Tibial nerve (tissue), 4 donors: ENCODE measurements at places on chromosomes 7 and 10.
A peak's percentile ranks its signal among the peaks of the same experiment; 100 is the strongest.

- DNase-seq = no peak
Measured at GRCh38 chr7:41501466-41501865, 201.4 kb downstream of the INHBA start.

DNA sequence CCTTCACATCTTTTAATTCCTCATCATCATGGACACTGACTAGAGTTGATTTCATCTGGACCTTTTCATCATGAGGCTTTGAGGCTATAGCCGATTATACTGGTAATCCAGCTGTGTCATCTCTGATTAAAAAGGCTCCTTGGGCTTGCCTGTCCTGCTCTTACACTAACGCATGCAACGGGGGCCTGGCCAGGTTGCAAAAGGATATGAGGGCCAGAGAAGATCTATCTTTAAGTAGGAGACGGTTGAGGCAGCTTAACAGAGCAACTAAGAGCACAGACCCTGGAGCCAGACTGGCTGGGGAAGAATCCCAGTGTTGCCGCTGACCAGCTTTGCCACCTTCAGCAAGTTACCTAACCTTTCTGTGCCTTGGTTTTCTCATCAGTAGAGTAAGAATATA, 211.5 kb downstream of the PTEN start:
- no peak for DNase-seq

GRCh38 chr7:49091519-49091918, 167.2 kb downstream of the CDC14C start:
- DNase-seq = no peak

GRCh38 chr7:3463696-3464095, 162.6 kb downstream of the SDK1 start:
- DNase-seq = no peak

DNA sequence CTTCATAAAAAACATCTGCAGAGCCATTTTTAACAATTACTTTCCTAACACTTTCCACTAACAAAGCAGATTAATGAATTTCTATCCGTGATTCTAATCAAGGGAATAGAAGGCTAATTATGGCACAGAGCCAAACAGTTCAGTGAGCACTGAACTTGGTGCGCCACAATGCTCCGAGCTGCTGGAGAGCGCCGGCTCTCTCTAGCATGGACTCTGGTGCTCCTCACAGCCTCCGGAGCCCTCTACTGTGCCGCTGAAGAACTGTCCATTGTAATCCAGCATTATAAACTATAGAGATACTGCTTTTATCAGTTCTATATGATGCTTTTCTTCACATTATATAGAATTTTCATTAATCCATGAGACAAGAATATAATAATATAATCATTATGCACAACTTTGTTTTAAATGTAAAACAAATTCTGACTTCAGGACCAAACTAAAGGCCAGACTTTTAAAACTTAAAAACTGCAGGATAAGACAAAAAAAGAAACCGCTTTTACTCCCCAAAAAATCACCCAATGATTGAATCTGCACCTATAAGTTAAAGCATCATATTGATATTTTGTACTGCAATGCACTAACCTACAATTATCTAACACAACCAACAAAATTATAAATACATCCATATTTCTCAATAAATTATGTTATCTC, 123.6 kb downstream of the RNF32 start:
- no peak for DNase-seq

DNA sequence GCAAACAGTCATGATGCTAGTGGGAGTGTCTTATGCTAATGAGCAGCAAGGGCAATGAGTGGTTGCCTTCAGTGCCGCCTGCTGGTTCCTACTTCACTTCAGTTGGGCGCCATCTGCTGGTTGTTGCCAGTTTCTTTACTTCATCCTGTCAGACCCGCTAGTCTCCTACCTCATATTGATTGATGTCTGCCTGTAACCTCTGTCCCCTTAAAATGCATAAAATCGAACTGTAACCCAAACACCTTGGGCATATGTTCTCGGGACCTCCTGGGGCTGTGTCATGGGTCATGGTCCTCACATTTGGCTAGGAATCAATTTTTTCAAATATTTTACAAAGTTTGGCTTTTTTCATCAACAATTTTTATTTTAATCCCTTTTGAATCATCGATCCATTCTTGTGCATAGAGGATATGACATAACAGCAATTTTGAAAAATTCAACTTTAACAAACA, 62.8 kb upstream of the C7orf33 start:
- DNase-seq = peak; percentile 27
